Stimulated activated CD8-positive, alpha-beta memory T cell treated with anti-CD3 and anti-CD28 coated beads, Interleukin-2, amount 100 ng/mL, for 1 hour (primary cell): ENCODE measurements at places on chromosomes 5 and 9.

GRCh38 chr5:16681876-16682275, 65.1 kb upstream of the RETREG1 start:
- DNase-seq = no peak

GRCh38 chr5:89303033-89303480, 420.1 kb upstream of the MEF2C start:
- DNase-seq = no peak

DNA sequence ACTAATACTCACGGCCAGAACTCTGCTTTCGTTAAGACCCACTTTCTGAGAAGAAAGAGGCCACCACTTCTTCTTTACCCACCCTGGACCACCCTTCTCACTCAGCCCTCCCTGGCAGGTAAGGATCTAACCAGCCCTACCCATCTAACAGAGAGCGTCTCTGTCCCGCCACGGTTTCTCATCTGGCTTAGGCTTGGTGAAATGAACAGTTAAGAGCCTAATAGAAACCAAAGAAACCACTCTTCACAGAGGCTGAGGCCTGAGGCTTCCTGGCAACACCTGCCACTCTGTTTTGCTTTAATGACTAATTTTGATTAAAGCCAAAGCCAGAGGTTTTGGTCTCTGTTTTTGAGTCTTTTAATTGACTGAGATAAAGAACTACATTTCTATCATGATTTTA, 354.1 kb upstream of the SLC30A5 start:
- DNase-seq = no peak

DNA sequence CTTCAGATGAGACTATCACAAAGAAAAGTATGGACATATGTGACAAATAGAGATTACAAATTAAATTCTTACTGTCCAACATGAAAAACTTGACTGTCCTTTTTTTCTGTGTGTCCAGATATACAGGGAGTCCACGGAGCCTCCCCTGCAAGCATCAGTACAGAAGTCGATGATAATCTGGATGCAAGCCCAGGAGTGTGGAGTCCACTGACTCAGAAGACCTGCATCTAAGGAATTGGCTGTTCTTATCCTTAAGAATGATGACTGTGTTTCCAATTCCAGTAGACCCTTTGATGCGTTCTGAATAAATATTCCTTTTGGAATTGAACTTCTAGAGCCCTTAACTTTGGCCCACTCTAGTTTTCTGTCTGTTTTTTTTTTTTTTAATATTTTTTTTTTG, 56.7 kb upstream of the TAF11L2 start:
- DNase-seq = no peak

- no peak for DNase-seq
These were observed 33.1 kb downstream of the SH3GL2 start for GRCh38 chr9:17611917-17612316.

GRCh38 chr5:139762615-139763170, 32.9 kb upstream of the PSD2 start:
- DNase-seq = no peak

GRCh38 chr5:38370358-38371100, 112.2 kb downstream of the EGFLAM start:
- no peak for DNase-seq

GRCh38 chr9:114603248-114603647, 7.8 kb upstream of the TMEM268 start:
- DNase-seq = no peak

DNA sequence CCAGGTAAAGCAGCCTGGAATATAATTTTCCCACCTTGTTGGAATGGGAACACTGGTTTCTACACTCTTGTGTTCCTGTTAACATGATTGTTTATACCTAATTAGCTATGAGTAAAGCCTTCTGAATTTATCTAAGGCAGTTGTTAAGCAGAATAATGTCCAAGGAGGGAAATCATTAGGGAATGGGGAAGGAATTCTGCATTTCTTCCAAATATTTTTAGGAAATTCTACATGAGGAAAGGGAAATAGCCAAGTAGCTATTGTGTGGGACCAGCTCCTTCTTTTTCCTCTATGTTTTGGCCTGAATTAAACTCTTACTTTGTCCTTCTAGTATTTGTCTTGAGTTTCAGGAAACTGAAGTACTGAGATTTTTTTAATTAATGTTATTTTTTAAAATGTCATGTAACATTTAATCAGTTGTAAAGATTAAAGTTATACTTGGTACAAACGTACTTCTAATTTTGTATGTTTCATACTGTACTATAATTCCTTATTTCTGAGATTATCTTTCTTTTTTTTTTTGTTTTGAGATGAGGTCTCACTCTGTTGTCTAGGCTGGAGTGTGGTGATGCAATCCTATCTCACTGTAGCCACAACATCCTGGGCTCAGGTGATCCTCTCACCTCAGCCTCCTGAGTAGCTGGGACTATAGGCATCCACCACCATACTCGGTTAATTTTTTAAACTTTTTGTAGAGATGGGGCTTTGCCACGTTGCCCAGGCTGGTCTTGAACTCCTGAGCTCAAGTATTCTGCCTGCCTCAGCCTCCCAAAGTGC, 28.5 kb downstream of the ANKDD1B start:
- DNase-seq = no peak

- DNase-seq = no peak
These were observed 525.8 kb upstream of the FTMT start for GRCh38 chr5:121325930-121326329.

DNA sequence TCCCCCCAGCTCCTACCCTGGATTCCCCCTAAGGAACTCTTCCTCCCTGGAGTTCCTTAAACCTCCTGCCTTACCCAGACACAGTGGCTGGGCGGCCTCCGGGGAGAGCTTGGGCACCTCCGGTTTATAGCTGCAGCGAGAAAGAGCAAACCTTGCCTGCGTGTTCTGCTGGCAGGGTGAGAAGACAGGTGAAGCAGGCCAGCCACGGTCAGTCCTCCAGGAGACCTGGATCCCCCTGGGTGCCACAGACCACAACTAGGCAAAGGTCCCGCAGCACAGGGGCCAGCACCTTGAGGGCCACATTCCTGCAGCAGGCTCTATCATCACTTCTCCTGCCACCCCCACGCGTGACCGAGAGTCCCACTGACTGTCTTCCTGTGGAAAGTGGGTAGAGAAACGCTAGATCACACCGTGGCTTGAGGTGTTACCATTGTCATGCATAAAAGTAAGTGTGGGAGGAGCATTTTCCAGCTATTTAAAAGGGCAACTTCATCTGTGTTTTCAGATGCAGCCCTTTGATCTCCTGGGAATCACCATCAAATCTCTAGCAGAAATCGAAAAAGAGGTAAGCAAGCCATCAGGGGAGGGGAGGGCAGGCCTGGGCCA, 130.2 kb upstream of the LMX1B start:
- DNase-seq = no peak

- DNase-seq = no peak
These were observed 206.0 kb upstream of the PRR16 start for GRCh38 chr5:120258123-120258522.

- no peak for DNase-seq
These were observed 364.4 kb upstream of the KIF2A start for GRCh38 chr5:61941637-61942036.

- no peak for DNase-seq
These were observed 61.3 kb downstream of the S1PR3 start for GRCh38 chr9:89052470-89053097.

- DNase-seq = no peak
These were observed 31.1 kb downstream of the SLC35A4 start for GRCh38 chr5:140595538-140596300.

- no peak for DNase-seq
These were observed 295.5 kb upstream of the EFNA5 start for GRCh38 chr5:107966201-107966600.

GRCh38 chr9:114086009-114086408, 7.9 kb upstream of the AMBP start:
- no peak for DNase-seq

GRCh38 chr5:108255468-108255867, 126.4 kb downstream of the FBXL17 start:
- no peak for DNase-seq

DNA sequence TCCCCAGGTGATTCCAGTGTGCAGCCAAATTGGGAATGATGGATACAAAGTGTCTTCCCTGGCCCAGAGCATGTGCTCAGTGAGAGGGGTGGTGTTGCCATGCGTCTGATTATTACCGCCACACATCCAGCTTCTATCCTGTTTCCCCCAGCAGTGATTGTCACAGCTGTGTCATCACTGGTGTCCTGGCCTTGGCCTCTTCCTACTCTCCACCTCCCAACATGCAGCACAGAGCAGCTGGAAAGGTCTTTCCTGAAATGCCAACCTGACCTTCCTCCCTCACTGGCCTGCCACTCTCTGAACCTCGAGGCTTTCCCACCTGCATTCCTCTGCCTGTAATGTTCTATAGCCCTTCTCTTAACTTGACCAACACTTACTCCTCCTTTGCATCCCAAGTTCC, 60.0 kb downstream of the TMOD1 start:
- no peak for DNase-seq

DNA sequence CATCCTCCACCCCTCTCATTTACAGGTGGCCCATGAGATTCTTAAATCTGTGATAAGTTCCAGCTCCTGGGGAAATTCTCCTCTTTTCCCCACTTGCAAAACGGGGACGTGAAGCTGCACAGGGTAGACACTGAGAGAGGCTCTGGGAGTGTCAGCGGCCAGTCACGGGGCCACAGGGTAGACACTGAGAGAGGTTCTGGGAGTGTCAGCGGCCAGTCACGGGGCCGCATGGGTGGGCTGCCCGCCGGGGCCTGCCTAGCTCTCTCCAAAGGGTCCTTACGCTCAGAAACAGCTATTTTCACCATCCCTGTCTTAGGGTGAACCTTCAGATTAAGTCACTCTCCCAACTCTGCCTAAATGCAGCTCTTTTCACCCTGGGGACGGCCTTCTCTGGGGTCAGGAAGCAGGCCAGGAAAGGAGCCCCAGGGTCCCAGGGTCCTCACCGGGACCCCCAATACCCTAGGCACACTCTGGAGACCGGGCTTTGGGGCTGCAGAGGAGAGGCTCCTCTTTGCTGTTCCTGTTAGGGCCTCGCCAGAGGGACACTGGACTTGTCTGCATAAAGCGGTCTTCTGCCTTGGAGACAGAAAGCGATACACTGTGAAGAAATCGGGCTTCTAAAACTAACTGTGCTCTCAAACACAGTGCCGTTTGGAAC, 1.5 kb downstream of the FAM78A start:
- DNase-seq = no peak

- no peak for DNase-seq
These were observed 122.0 kb downstream of the GDNF start for GRCh38 chr5:37717613-37718431.
